NCI-H1105 (cell line): ENCODE measurements at places on chromosomes 7 and 10.
A peak's percentile ranks its signal among the peaks of the same experiment; 100 is the strongest.

DNA sequence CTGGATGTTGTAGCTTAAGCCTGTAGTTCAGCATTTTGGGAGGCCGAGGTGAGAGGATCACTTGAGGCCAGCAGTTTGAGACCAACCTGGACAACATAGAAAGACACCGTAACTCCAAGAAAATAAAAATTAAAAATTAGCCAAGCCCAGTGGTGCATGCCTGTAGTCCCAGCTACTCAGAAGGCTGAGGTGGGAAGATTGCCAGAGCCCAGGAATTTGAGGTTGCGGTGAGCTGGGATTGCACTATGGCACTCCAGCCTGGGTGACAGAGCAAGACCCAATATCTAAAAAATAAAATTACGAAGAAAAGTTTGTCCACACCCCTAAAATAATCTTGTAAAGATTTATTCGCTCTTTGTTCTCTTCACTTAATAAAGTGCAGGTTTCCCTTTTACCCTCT lies 951.0 kb downstream of the TYW1 start:
- no peak for DNase-seq

DNA sequence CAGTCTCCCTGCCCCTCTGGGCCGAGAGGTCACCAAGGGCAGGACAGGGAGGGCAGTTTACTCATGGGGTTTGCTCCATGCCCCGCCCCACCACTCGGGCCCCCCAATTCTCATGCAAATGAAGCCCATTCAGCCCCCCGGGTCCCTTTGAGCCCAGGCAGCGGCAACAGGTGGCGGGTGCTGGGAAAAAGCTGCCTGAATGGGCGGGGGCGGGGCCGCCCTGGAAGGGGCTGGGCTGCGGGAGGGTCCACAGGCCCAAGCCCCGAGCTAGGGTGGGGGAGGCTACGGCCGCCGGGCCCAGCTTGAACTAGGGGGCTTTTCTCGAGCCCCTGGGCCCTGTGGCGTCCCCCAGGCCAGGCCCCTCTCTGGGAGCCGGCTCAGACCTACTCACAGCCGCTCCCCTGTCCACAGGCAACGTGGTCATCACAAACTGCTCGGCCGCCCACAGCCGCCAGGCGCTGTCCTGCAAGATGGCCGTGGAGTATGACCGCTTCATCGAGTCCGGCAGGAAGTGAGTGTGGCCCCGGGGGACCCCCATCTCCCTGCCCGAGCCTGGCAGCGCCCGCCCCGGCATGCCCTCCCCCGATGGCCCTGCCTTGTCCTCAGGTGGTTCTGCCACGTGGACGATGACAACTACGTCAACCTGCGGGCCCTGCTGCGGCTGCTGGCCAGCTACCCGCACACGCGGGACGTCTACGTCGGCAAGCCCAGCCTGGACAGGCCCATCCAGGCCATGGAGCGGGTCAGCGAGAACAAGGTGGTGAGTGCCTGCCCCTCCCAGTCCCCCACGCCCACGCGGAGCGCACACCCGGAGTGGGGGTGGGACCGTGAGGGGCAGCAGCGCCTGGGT lies 5.5 kb downstream of the LFNG start:
- no peak for DNase-seq

DNA sequence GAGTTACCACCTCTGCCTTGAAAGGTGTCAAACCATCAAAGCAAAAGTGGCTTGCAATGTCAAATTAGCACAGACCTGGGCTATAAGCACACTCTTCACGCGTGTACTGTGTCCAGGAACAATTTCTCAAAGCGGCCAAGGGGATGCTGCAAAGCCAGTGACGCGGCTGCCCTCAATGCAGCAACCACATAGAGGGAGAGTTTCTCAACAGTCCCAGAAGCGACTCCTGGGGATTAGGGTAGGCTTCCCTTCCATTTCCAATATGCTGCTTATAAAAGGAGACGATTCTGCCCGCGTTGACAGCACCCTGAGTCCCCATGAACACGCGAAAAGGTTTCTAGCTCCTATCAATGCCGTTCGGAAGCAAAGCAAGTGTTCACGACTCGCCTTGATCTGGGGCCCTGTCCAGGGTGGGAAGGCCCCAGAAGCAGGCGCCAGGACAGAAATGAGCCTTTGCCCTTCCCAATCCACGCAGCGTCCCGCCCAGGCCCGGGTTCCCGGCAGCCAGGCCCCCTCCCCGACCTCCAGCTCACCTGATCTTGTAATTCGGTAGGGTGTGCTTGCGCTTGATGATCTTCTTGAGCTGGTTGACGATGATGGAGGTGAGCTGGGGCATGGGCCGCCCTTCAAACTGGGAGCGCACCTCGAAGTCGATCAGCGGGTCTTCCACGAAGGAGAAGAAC lies 1.3 kb downstream of the PDZD8 start:
- no peak for DNase-seq

- DNase-seq, result no peak
Observed at GRCh38 chr10:63866747-63867140, 345.5 kb downstream of the REEP3 start.

GRCh38 chr7:143250822-143251221 lies 12.4 kb upstream of the GSTK1 start:
- DNase-seq, result no peak

DNA sequence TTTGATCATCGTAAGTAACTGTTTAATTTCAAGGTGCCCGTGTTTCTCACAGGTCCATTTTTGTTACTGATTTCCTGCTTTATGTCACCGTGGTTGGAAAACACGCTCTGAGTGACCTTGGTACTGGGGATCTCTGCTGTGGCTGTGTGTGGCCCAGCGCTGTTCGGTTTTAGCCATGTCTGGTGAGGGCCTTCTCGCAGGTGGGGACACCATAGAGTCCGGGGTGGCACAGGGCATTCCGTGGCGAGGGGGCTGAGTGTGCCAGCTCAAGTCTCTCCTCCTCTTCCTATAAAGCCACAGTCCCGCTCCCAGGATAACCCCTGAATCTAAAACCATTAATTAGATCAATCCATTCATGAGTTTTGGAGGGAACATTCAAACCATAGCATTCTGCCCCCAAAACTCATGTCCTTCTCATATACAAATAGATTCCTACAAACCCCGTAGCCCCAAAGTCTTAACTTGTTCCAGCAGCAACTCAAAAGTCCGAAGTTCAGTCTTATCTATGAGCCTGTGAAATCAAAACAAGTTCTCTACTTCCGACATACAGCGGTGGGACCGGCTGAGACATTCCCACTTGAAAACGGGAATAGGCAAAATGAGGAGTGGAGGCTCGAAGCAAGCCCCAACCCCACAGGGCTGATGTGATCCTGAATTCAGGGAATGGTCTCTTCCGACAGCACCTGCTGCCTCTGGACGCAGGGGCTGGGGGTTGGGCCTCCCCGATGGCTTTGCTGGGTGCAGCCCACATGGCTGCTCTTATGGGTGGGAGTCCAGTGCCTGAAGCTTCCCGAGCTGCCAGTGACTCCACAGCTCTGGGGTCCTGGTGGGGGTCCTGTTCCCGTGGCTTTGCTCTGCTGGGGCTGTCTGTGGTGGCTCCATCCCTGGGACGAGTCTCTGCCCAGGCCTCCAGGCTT lies 55.0 kb upstream of the NKX6-2 start:
- no peak for DNase-seq

GRCh38 chr7:154171422-154171821 lies 119.2 kb downstream of the DPP6 start:
- peak; percentile 46 for DNase-seq

DNA sequence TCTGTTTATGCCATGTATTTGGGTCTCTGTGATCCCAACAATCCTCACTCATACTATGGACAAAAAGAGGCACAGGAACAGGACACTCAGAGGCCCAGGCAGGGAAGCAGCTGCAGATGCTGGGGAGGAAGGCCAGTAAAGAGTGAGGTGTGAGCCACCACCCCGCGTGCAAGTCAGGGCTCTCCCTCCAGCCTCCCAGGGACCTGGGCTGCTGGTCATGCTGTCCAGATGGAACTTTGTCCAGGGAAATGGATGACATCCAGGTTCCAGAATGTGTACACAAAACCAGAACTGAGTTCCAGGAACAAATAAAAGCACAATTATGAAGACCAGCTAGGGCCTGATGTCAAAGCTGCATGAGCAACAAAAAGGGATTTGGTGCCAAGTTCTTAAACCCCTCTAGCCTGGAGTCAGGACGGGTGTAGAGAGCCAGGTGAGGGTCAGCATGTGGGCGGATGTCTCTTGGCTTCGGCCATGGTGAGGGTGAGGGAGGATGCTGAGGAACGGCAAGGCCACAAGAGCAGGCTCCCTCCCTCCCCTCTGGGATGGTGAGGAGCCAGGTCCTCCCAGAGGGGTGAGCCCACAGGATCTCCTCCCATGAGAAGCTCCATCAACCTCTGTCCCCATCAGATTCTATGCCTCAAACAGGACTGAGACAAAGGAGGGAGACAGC lies 739.7 kb downstream of the PARD3 start:
- DNase-seq, result no peak

GRCh38 chr10:8407501-8408021 lies 353.1 kb downstream of the GATA3 start:
- DNase-seq, result no peak

DNA sequence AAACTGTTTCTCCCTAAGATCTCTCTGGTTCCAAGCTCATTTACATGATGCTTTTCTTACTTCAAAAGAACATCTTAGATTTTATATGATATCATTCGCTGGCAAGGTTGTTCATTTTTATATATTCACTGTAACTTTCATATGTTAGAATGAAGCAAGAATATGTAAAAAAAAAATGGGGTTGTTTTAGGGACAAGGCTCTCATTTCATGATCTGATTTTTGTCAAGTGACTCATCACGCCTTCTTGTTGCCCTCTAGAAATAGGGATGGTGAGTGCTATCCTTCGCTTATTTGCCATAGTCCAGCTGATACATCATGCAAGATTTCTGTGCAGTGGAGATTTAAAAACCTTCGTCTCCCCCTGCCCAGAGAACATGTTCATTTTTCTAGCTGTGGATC lies 14.0 kb upstream of the CELF2 start:
- no peak for DNase-seq

- DNase-seq, result no peak
Observed at GRCh38 chr10:42987121-42987541, 89.7 kb upstream of the RET start.

GRCh38 chr10:16439295-16439694 lies 2.5 kb downstream of the PTER start:
- DNase-seq, result no peak

DNA sequence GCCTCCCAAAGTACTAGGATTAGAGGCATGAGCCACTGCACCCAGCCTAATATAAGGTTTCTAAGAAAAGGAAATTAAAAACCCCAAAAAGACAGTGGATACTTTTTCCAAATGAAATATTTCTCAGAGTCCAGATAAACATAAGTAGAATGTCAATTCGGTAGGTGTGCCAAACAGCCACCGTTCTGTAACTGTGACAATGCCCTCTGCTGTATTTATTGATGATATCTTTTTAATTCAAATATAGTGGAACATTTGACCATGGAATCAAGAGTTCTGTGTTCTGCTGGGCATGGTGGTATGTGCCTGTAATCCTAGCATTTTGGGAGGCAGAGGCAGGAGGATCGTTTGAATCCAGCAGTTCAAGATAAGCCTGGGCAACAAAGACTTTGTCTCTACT lies 28.8 kb upstream of the ZRANB1 start:
- no peak for DNase-seq

DNA sequence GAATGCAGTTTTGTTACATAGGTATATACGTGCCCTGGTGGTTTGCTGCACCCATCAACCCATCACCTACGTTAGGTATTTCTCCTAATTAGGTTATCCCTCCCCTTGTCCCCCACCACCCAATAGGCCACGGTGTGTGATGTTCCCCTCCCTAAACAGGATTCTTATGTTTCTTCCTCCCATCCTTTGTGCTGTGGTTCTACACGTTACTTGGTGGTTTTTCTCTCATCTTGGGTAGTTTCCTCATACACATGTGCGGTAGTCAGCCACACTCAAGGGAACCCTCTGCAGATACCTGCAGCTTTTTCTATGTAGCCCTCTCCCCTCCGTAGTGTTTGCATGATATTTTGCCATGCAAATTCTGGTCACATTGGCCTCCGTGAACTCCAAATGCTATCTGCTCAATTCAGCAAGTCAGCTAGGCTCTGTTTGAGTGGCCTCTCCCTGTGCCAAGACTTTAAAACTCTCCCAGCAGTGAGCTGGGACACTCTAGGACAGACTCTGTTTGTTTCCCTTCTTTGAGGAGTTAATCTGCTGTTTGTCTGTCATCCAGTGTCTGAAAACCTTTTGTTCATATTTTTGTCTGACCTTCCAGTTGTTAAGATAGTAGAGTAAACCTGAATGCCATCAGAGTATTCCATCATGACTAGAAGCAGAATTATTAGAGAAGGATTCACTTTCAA lies 41.0 kb downstream of the RABGEF1 start:
- no peak for DNase-seq

- DNase-seq, result no peak
Observed at GRCh38 chr7:84191842-84192241, 2.7 kb downstream of the SEMA3A start.

- no peak for DNase-seq
Observed at GRCh38 chr10:132500781-132501415, 36.7 kb upstream of the INPP5A start.

DNA sequence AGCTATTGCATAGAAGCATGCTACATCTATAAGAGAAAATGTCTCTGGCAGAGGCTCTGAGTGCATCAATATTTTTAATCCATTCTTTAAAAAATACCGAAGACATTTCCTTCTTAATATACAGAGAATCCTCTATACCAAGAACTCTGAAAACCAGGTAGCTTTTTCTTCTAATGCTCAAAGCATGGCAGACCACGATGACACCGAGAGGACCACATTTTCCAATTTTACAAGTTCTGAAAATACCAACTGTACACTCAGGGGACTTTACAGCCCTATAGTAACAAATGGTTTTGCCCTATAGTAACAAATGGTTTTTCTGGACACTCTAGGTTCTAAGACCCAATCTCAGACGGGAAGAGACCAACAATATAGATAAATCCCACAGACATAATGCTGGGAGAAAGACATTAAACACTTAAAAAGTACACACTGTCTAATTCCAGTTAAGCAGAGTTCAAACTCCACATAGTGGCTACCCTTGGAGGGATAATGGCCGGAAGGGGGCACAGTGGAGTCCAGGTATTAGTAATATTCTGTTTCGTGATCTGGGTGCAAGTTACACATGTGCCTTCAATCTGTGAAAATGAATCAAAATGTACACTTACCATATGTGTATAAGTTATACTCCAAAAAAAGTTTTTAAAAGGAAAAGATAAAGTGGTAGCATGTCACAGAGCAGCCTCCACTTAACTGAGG lies 26.2 kb downstream of the CCDC6 start:
- no peak for DNase-seq

- DNase-seq, result no peak
Observed at GRCh38 chr7:106779877-106780276, 85.2 kb upstream of the PIK3CG start.
